ENCODE measurements at places on chromosomes 13 and 19. TPM values are rescaled to one million over a fixed set of nuclear protein-coding genes. Genes with fewer than 3 reads are reported as not detected.

GRCh38 chr19:24033963-24034342, 53.0 kb upstream of the ZNF254 start:
- DNase-seq, result peak; percentile 19
- no peaks in the 10 kb centered on the region for H3K27me3 ChIP-seq
- H3K27ac ChIP-seq, result peak overlapping the region; percentile 92
- H3K4me3 ChIP-seq, result peak overlapping the region; percentile 61

- DNase-seq, result no peak
- H3K4me1 ChIP-seq, result peaks cover 3% of the 10 kb centered on the region
- H3K27me3 ChIP-seq, result no peaks in the 10 kb centered on the region
- H3K4me3 ChIP-seq, result no peak overlapping the region
- H3K27ac ChIP-seq, result no peak overlapping the region
Measured at GRCh38 chr19:58394821-58395219, 636 bp upstream of the RNF225 start.

DNA sequence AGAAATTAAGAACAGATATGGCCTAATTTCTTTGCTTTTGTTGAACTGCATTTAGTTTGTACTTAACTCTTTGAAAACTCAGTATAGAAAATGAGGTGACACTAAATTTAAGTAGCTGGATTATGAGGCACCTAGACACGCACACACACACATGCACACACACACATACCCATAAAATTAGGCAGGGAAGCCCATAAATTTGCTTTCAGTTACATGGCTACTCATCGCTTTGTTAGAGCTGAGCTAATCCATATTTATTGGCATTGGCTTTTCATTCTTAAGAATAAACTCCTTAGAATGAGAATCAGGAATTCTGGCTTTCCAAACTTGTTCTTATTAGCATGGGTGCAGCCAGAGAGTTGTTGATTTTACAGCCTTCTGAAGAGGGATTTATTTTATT, 61.7 kb upstream of the MBNL2 start:
- H3K4me3 ChIP-seq, result no peak overlapping the region
- H3K4me1 ChIP-seq, result no peaks in the 10 kb centered on the region
- H3K36me3 ChIP-seq, result no peaks in the 10 kb centered on the region
- DNase-seq, result no peak

DNA sequence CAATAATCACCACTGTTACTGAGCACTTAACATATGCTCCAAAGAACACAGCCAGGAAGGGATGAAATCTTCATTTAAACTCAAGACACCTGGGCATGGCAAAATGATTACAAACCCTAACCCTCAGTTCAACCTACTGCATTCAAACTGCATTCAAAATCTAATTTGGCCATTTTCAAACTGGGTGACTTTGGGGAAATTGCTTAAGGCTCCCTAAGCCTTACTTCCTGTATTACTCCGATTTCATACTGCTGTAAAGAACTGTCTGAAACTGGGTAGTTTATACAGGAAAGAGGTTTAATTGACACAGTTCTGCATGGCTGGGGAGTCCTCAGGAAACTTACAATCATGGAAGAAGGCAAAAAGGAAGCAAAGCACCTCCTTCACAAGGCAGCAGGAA, 50.4 kb downstream of the CBY2 start:
- no peak for DNase-seq
- H3K27ac ChIP-seq, result no peak overlapping the region
- H3K27me3 ChIP-seq, result no peaks in the 10 kb centered on the region
- no peaks in the 10 kb centered on the region for H3K36me3 ChIP-seq

DNA sequence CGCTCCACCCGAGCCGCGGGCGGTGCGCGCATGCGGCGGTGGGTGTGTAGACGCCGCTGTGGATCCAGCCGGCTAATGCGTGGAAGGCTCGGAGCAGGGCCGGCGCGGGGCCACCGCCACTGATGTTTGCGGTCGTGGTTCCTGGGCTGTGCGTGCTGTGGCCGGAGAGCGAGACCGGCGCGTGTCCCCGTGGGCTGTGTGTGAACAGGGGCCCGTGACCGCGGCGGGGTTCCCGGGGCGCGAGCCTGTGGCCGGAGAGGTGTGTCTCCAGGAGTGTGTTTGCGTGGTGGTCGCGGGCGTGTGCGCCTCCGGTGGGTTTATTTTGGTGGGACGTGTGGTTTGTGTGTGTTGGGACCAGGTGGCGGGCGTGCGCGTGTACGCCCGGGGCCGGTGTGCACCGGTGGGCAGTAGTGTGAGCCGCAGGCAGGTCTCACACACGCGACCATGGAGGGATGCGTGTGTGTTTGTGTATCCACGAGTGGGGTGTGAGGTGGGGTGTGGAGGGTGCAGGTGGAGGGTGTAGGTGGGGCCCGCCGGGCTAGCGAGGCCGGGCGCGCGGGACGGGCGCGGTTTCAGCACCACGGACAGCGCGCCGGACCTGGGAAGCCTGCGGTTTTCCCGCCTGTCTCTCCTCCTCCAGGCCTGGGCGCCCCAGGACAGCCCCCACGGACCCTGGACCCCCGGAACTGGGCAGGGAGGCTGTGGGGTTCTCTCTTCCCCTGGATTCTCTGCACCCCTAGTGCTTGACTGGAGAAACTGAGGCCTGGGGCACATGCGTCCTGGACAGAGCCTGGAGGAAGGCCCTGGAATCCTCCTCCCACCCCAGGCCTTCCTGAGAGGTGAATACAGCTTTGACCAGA, 1.6 kb downstream of the HCN2 start:
- no peaks in the 10 kb centered on the region for H3K36me3 ChIP-seq
- H3K27me3 ChIP-seq, result peaks cover 21% of the 10 kb centered on the region
- H3K4me3 ChIP-seq, result no peak overlapping the region
- peak; percentile 38 for DNase-seq
- no peak overlapping the region for H3K27ac ChIP-seq

The RUBCNL gene
- total RNA-seq, result 0.59 TPM

The LGI4 gene
- total RNA-seq, result 44.4 TPM

The FGF9 gene
- 0.51 TPM for total RNA-seq
